ENCODE measurements at places on chromosomes 12 and 14.

- peak; percentile 78 for DNase-seq
These were observed 4.8 kb upstream of the AMN start for GRCh38 chr14:102917469-102918211.

GRCh38 chr12:43795716-43796280 is 10.3 kb downstream of the TWF1 start:
- no peak for DNase-seq

GRCh38 chr12:56571121-56571520 is 49.5 kb downstream of the RBMS2 start:
- no peak for DNase-seq

GRCh38 chr12:47223031-47223847 is 143.5 kb upstream of the AMIGO2 start:
- no peak for DNase-seq

GRCh38 chr14:80764496-80764895 is 177.0 kb downstream of the CEP128 start:
- DNase-seq: no peak

- no peak for DNase-seq
These were observed 138.1 kb upstream of the RMST start for GRCh38 chr12:97324471-97324870.

- peak; percentile 86 for DNase-seq
These were observed 22.0 kb upstream of the NUDT14 start for GRCh38 chr14:105203057-105203531.

DNA sequence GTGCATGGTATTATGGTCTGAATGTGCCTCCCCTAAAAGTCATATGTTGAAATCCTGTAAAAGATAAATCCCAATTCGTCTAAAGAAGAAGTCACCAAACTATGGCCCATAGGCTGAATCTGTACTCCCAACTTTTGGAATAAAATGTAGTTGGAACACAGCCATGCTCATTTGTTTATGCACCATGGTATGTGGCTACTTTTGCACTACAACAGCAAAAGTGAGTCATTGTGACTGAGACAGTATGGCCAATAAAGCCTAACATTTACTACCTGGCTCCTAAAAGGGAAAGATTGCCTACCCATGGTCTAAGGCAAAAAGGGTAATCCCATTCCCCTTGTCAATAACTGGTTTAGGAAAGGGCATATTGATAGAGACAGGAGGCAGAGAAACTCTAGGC is 101.8 kb downstream of the LRIG3 start:
- DNase-seq: no peak

DNA sequence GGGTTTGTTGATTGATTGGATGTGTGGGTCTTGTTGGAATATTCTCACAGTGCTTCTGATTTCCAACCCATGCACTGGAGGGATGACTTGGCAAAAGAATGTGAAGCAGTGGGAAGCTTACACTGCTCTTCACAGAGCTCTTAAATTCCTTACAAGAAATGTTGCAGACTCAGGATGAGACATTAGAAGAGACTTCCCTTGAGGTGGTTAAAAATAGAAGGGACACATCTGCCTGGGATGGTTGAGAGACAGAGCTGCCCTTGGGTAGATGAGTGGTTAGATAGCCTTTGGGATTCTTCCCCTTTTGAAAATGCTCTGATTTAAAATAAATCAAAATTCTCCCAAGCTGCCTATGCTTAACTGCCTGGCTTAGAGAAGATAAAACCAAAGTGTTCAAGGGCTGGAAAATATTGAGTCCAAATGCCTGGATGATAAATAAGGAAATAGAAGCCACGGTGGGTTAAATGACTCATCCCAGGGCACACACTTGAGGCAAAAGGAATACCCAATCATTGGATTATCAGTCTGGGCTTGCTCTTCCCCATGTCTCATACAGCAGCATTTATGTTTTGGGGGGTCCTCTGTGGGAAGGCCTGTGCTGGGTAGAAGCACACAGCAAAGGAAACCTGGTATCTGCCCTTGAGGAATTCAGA is 264.3 kb downstream of the AKAP6 start:
- DNase-seq: no peak

GRCh38 chr14:79275292-79275655 is 936.0 kb downstream of the DIO2 start:
- no peak for DNase-seq

DNA sequence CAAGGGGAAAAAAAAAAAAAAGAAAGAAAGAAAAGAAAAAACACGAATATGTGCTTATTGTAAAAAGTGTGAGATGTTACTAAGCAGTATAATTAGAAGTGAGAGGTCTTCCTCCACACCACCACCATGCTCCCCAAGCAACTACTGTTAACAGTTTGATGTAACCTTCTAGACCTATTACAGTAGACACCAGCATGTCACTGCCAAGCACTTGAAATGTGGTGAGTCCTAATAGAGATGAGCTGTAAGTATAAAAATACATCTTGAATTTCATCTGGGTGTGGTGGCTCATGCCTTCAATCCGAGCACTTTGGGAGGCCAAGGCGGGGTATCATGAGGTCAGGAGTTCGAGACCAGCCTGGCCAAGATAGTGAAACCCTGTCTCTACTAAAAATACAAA is 8.1 kb upstream of the SNRNP35 start:
- DNase-seq: no peak

DNA sequence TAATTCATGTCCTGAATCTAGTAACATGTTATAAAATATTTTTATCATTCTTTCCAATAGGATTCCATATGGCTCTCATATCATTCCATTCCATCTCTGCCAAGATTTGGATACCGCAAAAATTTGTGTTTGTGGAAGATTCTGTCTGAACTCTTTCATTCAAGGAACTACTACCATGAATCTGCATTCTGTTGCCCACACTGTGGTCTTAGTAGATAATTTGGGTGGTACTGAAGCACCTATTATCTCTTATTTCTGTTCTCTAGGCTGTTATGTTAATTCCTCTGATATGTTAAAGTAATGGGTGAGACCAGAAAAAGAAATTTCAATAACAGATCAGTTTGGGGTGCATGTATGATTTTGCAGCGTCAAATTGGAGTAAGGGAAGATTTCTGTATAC is 6.2 kb downstream of the RPL36AL start:
- no peak for DNase-seq

DNA sequence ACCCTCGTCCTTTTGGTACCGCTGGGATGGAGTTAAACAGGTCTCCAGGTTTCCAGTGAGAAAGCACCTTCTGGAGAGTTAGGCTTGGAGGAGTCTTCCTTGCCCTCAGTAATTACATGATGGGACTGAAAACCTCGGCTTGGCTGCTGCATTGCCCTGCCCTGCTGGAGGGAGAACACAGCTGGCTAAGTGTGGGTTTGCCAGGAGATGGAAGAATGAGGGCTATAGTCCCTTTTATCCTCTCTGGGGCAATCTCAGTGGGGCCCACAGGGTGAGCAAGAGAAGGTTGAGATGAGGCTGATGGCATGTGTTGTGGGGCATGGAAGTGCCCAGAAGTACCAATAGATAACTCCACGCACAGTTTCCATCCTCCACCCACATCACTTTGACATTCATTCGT is 23.2 kb upstream of the MEG3 start:
- DNase-seq: no peak

DNA sequence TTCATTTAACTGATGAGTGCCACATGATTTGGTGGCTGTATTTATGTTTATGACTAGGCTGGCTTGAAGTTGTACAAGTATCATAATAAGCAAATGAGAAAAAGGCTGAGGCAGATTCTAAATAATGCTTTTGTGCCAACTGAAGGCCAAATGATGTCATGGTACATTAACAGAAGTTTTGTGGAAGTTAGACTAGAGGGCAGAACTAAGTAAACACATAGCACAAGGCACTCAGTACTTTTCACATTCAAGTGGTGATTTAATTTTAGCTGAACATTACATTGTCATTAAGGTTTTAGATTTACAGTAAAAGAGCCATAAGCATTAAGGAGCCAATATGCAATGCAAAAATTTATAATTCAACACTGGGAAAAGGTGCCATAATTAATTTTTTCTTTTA is 21.1 kb downstream of the PPP1CC start:
- DNase-seq: no peak

- no peak for DNase-seq
These were observed 13.7 kb upstream of the TCTN2 start for GRCh38 chr12:123657211-123657610.

DNA sequence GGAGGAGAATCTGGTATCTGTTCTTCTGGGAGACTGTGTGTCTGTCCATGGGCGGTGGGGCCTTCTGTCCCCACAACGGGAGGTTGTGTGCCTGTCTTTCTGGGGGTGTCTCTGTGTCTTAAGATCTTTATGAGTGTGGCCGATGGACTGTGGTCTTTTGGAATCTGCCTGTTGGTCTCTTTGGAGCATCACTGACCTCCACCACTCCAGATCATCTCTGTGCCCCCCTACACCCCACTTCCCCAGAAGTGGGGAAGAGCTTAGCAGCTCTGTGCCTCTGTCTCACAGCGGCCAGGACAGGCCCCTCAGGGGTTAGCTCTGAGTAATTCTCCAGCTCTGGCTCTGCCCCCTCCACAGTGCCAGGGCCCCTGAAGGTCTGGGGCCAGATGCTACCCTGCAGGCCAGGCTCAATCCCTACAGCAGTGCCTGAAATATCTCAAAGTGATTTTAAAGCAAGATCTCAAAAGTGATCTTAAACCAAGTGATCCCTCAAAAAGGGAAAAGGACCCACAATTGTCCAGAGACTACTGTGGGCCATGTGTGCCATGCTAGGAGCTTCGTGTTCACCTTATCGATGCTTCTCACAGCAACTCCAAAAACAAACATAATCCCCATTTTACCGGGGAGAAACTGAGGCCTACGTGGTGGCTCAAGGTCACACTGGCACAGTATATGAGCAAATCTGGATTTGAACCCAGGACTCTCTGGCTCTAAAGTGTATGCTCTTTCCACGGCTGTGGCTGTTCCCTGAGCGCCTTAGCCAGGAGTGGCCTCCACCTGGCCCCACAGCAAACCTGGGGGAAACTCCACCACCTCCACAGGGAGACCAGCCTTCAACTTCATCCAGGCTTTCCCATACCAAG is 26.0 kb upstream of the KRT78 start:
- no peak for DNase-seq

GRCh38 chr14:75223664-75224154 is 47.3 kb upstream of the TMED10 start:
- DNase-seq: no peak

GRCh38 chr12:40142001-40142744 is 36.3 kb upstream of the SLC2A13 start:
- DNase-seq: no peak

DNA sequence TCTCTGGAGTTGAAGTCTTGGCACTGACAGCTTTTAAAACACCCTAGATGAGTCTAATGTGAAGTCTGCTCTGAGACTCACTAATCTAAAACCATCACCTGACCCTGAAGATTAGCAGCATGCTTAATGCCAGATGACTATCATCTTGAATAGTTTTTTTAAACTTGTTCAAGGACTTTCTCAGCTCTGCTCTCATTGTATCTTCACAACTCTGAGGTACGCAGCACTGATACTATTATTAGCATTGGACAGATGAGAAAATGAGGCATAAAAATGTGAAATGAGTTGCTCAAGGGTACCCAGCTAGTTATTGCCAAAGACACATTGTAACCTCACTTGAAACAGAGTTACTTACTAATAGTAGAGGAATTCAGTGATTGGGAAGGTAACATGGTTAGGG is 4.8 kb downstream of the SLC38A1 start:
- DNase-seq: no peak

DNA sequence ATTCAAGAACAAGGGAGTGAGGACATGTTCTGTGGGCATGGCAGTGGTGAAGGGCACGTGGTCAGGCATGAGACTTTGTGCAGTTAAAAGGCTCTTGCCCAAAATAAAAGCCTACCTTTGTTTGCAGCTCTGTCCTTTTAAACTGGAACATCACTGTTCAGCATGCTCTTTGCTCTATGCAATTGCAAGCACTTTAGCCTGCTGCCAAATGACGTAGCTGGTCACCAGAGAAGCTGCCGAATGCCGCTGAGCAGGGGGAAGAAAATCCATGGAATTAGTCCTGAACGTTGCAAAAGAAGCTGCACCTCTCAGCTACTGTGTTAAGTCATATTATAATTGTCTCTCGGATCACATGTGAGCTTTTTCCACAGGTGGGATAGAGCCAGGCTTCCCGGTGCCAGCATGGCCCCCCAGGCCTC is 176.3 kb upstream of the DIO2 start:
- no peak for DNase-seq

DNA sequence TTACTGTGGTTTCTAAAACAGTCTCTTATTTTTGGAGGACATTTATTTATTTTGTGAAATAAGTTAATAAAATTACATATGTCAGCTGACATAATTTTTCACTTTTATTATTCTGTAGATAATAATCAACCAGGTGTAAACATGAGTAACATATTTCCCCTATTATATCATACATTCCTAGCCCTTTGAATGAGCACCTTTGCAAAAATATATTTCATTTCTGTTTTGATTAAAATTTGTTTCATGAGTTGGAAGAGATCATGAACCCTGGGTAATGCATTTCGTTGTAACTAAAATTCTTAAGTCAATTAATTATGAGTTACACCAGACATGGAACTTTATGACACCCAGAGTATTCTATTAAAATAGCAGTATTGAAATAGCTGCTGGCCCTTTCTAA is 56.3 kb downstream of the SLC16A7 start:
- DNase-seq: no peak

DNA sequence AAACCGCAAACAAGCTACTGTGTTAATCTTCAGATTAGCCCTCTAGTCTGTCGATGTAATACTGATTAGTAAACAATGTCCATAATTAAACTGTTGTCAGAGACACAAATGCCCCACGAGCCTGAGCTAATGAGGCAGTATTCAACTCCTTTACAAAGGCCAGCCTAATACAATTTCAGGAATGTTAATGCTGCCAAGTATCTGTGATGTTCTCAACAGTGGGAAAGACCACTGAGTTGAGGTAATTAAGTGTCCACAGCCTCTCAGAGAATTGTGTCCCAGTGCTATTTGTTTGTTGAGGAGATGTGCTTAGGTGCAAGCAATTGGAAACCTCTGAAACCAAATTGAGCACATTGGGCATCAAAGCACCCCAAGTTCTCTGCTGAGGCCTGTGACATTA is 139.4 kb upstream of the CDKN3 start:
- no peak for DNase-seq

- DNase-seq: no peak
These were observed 53.3 kb downstream of the BEGAIN start for GRCh38 chr14:100533656-100534485.

DNA sequence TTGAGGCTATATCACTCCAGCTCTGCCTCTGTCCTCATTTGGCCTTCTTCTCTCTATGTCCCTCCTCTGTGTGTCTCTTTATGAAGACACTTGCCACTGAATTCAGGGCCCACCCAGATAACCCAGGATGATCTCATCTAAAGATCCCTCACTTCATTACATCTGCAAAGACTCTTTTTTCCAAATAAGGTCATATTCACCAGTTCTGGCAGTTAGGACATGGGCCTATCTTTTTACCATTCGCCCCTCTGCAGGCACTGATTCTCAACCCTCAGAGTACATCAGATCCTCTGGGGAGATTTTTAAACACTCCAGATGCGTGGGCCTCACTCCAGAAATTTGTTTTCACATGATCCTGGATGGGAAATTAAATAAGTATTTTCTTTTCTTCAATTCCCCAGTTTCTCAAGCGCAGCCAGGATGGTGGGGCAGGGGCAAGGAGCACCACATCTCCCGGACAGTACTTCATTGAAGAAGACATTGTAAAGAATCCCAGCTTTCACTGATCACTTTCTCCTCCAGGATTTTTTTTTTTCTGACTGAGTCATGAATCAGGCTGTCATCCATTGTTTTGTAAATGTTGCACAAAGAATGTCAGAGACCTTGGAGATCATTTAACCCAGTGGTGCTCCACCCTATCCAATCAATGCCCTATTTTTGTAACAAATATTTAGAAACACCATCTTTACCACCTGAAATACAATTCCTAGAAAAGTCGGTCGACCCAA is 27.4 kb downstream of the CRACR2A start:
- no peak for DNase-seq

- DNase-seq: no peak
These were observed 37.4 kb downstream of the GNPTAB start for GRCh38 chr12:101793401-101793800.

All from HEK293T (cell line).